ENCODE measurements at places on chromosomes 12 and 14.

GRCh38 chr12:50162230-50162629 is 4.9 kb downstream of the CERS5 start:
- peak; percentile 41 for DNase-seq

GRCh38 chr12:55641595-55641994 is 4.9 kb downstream of the OR10P1 start:
- no peak for DNase-seq

GRCh38 chr12:127280393-127281275 is 986.3 kb upstream of the TMEM132C start:
- no peak for DNase-seq

DNA sequence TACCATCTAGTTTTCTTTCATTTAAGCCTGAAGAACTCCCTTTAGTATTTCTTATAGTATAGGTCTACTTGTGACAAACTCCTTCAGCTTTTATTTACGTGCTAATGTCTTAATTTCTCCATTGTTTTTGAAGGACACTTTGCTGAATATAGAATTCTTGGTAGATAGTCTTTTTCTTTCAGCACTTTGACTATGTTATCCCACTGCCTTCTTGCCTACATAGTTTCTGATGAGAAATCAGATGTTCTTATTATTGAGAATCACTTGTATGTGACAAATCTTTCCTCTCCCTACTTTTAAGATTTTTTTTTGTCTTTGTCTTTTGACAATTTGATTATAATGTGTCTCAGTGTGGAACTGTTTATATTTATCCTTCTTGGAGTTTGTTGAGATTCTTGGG is 5.1 kb upstream of the MIS18BP1 start:
- DNase-seq, result no peak

DNA sequence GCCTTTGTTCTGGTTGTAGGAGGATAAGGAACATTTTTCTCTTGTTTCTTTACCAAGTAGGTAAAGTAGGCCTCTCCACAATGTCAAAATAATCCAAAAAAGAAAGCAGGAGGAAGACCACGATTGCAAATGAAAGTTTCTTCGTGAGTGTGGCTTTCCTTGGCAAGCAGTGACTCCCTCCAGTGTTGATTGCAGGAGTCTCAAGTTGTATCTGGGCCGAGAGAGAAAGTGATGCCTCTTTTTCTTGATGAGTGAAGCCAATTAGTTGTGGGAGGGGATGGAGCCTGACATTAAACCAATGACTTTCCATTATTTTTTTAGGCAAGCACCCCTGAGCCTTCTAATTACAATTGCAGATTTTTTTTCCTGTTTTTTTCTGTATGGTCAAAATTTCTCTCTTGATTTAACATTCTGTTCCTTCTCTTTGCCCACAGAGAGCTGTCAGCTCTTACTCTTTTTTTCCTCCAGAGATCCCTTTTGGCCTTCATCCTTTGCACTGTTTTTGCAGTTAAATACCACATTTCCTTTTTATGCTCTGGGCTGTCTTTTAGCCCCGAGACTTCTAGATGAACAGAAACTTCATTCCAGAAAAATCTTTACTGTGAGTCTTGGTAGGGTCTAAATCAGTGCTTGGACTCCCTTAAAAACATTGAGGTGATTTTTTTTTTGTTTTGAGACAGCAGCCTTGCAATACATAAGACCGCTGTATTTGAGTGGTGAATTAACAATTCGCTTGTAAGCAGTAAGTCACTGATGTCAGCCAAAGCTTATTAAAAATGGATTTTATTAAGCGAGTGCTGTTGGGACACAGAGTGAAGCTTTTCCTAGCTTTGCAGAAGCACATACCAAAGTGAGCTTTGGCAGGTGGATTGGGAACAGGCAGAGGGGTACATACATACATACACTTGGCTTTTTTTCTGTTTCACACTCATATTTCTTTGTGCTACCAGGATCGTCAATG is 15.8 kb downstream of the FBXW8 start:
- DNase-seq, result no peak

- DNase-seq, result no peak
These were observed 522.5 kb downstream of the RMST start for GRCh38 chr12:97984974-97985580.

DNA sequence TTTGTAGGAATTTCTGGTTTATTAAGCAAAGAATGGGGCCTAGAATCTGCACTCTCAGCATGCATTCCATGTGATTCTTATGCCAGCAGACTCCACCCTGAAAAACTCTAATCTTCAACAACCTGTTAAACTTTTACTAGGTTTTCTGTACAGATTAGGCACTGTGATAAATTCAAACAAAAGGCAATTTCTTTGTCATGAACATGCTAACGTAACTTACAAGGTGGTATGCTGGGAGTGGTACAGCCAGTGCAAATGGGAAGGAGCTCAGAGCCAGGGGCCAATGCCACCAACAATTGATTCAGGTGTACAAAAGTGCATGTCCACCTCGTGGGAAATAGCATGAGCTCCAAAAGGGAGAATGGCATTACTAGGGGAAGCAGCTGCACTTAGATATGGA is 83.0 kb downstream of the PPFIBP1 start:
- no peak for DNase-seq

- no peak for DNase-seq
These were observed 70.5 kb downstream of the ANO2 start for GRCh38 chr12:5874514-5874913.

GRCh38 chr12:3777206-3777809 is 24.4 kb upstream of the CRACR2A start:
- peak; percentile 39 for DNase-seq

DNA sequence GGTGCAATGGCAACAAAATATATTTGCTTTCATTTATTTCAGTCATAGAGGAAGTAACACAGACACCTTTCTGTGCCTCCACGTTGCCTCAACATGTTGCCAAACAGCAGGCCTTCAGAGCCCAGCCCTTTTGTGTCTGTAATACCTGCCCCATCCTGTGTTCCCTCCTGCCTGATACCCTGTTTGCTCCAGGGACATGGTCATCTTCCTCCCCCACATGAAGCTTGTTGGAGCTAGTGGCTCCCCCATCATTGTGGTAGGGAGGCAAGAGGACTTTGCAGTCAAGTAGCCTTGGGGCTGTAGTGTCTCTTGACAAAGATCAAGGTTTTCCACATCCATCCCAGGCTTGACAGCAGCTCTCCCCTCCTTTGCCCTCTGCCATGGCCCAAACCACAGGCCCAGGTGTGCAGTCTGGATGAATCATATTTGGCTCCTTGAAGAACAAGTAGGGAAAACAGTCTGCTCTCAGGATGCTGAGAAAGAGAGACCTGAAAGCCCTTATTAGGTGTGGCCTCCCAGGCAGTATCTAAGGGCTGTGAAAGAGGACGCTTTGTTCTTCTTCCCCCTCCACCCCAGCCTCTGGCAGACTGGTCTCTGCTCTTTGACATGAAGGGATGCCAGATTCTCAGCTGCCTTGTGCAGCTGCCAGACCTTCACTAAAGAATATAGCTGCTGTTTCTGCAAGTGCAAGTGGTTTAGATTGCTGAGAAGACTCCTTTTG is 329.0 kb downstream of the C12orf75 start:
- DNase-seq, result no peak

DNA sequence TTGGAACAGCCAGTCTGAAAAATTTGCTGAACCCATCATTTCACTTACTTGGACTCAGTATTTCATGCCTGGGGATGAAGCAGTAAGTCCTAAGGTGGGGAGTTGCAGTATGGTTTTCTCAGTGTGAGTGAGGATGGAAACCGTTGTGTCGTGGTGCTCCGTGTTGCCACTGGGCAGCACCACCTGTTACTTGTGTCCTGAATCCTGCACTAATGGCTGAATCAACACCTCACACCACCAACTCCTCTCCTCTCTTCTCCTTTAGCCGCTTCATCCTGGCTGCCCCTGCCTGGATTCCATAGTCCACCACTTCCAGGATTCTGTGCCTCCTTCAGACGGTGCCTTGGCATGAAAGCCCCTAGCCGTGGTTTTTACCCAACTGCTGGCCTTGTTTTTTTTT is 3.0 kb upstream of the EP400 start:
- DNase-seq, result no peak

DNA sequence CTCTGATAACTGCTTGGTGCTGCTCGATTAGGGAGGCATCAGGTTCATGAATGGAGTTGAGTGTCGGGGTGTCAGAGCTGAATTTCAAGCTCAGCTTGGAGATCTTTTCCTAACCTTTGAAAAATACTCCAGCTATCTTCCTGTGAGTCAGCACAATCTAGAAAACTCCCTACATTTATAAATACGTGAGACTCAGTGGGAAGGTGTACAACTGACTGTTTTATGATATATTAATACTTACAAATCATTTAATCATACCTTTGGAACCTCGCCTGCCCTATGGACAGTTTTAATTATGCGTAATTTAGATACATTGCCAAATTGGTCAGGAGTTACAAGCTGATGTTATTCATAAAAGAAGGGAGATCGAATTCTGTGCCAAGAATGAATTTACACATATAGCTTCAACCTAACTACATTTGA is 961 bp downstream of the CMAS start:
- DNase-seq, result no peak

GRCh38 chr12:123050913-123051312 is 70.4 kb downstream of the ARL6IP4 start:
- DNase-seq, result no peak

DNA sequence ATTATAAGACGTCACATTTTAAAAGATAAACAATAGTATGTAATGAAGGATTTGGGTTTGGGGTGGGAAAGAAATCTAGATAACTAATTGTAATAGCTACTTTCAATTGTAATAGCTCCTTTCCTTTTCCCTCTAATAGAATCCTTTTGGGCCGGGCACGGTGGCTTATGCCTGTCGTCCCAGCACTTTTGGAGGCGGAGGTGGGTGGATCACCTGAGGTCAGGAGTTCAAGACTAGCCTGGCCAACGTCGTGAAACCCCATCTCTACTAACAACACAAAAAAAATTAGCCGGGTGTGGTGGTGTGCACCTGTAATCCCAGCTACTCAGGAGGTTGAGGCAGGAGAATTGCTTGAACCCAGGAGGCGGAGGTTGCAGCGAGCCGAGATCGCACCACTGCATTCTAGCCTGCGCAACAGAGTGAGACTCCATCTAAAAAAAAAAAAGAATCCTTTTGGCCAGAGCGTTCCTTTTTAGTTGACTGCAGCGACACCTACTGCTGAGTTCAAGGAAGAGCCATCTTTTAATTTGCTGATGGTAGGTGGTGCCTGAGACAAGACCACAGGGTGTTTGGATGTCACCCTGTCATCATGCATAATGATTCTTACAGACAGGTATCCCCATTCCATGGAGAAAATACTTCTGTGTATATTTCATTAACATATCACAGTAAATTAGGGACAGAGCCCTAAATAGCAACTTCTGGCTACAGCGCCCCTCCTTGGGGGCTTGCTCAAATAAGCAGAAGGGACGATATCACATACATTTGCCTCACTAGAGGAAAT is 79.5 kb downstream of the ARMH4 start:
- DNase-seq, result peak; percentile 57

GRCh38 chr14:96052541-96053247 is 13.5 kb downstream of the C14orf132 start:
- peak; percentile 47 for DNase-seq

DNA sequence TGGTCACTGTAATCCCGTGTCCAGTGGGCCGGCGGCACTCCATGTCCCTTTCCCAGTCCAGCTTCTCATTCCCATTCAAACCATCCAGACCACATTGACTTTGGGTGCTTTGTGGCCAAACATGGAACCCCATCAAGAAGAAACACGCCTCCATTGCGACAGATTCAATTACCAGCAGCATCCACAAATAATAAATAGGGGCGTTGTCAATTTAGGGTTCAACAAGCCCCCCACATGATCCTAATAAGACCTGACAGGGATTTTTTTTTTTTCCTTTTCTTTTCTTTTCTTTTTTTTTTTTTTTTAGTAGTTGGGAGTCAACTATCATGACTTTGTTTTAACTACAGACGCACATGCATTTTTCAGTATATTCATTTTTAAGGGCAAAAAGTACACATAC is 149.4 kb downstream of the DICER1 start:
- no peak for DNase-seq

GRCh38 chr12:93135286-93136239 is 206.5 kb upstream of the EEA1 start:
- DNase-seq, result peak; percentile 22

DNA sequence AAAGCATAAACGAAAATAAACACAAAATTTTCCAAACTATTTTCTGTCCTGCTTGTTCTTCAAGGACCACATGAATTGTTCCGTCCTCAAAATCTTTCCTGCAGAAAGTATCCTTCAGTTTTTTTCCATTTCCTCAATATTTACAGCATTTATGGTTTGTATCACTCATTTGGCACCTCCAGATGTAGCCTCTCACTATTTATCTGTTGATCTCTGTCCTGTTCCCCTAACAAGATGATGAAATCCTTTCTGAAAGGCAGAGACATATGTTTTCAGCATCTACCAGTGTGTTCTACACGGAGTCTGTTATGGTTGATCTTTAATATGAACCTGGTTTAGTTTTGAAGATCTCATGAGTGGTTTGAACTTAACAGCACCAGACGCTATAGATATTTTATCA is 490.2 kb downstream of the NELL2 start:
- DNase-seq, result no peak

DNA sequence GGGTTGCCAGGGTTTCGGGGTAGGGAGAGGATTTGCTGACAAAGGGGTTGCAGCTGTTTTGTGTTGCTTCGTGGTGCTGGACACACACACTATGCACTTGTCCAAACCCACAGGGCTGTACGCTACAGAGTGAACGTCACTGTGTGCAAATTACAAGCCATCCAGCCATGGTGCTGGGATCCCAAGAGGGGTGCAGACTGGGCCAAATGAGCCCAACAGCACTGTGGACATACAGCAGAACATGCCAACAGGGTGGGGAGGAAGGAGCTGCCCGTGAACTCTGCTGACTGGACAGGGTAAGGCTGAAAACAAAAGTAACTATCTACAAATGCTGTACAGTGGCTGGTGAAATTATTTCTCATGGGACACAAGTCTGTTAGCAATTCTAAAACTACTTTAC is 25.2 kb downstream of the POLE start:
- DNase-seq, result no peak

- DNase-seq, result no peak
These were observed 11.6 kb downstream of the BMAL2 start for GRCh38 chr12:27344246-27344645.

DNA sequence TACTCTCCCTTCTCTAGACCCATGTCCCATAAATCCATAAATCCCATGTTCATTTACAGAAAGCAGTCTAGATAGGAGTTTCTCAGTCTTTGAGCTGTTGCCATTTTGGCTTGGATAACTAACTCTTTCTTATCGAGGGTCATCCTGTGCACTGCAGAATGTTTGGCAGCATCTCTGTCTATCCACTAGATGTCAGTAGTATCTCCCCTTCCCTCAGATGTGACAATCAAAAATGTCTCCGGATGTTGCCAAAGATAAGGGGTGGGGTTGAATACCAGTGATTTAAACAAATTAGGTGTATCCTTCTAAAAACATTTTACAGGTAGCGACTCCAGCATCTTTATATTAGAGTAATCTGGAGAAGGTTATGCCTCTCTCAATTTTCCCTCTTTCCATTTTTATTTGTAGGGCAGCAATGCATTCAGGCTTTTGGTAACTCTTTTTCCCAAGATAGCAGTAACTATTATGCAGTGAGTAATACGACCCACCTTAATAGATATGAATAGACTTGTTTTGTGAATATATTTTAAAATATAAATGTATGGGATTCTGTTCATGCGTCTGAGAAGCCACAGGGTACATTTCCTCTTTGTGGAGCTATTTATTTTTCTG is 100.7 kb downstream of the LRRK2 start:
- DNase-seq, result no peak
